ENCODE measurements at places on chromosomes 4 and X.
A peak's percentile ranks its signal among the peaks of the same experiment; 100 is the strongest.

- DNase-seq, result peak; percentile 53
Measured at GRCh38 chr4:7045961-7046921, 3.1 kb downstream of the TADA2B start.

DNA sequence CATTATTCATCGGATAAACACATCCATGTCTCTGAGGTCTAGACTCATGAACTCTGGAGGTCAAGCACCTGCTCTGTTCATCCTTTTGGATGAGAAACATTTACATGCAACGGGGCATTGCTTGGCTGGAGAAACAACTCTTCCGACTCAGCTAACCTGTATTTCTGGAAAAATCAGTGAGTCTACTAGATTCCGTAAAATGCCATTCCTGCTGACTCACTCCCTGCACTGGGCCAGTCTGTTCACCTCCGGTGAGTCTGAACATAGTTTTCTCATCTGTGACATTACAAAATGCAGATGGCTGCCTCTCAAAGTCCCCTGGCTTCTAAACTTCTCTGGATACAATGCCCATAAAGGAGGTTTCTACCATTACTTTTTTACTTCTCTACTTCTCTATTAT lies 185.7 kb upstream of the HS3ST1 start:
- DNase-seq, result no peak

DNA sequence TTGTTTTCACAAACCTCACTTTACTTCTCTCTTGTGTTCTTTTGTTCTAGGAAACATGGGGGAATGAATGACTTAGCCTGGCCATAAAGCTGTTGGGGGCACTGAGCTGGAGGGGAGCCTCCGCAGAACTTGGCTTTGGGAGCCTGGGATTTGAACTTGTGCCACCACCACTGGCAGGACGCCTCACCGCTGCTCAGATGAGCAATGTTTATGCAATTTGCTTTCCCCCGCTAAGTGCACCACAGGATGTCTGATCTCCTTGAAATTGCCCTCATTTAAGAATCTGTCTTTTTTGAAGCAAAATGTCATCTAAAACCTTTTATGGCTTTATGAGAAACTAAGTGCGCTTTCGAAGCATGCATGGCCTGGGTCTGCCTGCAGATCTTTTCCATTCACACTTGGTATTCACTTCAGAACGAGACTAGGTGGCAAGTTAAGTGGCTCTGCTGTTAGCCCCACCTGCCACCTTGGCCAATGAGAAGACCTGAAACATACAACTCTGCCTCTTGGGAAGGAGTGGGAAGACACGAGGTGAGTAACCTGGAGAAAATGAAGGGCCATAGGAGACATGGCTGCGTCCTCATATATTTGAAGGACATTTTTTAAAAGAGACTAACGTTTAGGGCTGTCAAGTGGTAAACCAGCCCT lies 119.3 kb downstream of the LDB2 start:
- no peak for DNase-seq

GRCh38 chr4:161540265-161540664 lies 623.5 kb downstream of the FSTL5 start:
- DNase-seq, result no peak

DNA sequence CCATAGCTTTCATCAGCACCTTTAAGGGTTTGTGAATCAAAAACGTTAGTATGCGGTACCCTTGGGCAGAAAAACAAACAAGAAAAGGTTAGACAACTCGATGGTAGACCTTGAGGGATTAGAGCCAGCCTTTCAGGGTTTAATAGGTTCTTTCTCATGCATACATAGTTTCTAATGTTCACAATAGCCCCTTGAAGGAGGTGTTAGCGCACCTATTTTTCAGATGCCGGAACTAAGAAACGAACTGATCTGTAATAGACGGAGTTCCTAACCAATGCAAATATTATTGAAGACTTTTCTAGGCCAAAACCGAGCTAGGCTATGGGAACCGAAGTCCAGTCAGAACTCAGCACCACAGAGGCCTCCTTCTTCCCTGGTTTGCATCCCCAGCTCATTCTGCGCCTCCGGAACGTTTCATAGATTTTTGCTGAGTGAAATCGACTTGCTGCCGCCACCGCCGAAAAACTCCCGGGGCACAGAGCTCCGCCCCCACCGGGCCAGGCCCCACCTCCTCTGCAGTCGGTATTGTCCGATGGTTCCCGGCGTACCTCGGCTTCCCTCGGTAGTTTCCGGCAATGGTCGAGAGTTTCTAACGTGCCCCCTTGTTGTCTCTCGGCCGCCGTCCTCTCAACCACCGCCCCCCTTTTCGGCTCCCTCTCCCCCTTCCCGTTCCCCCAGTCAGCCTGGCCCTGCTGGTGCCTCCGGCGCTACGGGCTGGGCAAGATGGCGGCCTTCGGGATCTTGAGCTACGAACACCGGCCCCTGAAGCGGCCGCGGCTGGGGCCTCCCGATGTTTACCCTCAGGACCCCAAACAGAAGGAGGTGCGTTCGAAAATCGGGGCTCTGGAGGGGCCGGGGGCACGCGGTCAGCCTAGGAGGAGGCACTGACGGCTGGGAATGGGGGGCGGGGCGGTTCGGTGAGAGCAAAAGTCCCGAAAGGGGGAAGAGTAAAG lies at the start of gene MED12:
Gene MED12, plus strand, starts transcription at position 565 of the 953 bp plus-strand sequence. Its CDS starts 159 bp downstream, at position 724.
- DNase-seq, result peak; percentile 88

DNA sequence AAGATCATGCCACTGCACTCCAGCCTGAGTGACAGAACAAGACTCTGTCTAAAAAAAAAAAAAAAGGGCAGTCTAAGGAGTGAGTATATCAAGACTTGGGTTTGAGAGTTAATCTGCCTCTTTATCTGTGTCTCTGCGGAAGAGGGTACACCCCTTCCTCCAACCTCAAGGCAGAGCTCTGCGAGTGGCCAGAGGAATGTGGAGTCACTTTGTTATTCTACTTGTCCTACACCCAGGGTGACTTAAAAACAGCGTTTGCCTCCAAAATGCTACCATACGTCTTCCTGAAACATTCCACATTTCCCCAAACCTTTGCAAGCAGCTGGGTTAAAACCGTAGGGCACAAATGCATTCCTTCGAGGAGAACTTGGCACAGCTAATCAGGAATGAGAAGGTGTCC lies 199.9 kb downstream of the SHOX start:
- no peak for DNase-seq

DNA sequence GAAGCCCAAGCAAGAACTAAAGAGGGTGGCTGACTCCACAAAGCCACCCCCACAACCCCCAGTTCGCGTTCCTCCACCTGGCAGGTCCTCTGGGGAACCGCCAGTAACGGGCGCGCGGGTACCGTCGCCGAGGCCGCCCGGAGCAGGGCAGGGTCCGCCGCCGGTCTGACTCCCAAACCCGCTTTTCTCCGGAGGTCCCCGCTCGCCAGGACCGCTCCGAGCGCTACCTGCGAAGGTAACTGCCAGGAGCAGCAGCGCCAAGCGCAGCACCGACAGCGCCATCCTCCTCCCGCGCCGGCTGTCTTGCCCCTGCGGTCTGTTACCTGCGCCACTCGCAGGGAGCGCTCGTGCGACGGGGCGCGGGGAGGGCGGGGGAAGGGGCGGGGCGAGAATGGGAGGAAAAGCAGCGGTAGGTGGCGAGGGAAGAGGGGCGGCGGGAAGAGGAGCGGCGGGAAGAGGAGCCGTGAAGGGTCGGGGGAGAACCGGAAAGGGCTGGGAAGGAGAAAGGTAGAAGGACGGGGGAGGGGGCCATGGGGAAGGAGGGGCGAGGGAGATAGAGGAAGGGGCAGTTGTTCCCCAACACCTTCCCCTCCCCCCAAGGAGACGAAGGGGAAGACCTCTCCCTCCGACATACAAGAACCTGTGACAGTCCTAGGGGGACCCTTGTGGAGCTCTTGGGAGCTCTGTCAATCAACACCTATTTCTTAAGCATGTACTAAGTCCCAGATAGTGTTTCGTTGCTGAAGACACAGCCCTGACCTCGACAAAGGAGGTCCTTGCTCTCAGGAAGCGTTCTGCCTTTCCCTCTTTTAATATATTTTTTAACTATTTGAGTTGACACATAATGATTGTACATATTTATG lies at the start of gene SPINK2:
Gene SPINK2, minus strand, starts transcription at position 321 of the 863 bp plus-strand sequence. Its CDS starts 39 bp downstream, at position 282.
- peak; percentile 58 for DNase-seq

- DNase-seq, result no peak
Measured at GRCh38 chrX:122501652-122502051, 682.4 kb upstream of the GRIA3 start.

Measured in GM13976 (cell line).